Small intestine (tissue), 16 donors: ENCODE measurements at places on chromosomes 12 and 14.

- H3K4me3 ChIP-seq = no peak overlapping the region
- H3K27me3 ChIP-seq = no peaks in the 10 kb centered on the region
- H3K36me3 ChIP-seq = peaks cover 67% of the 10 kb centered on the region
- peaks cover 8% of the 10 kb centered on the region for H3K4me1 ChIP-seq
- H3K27ac ChIP-seq = no peak overlapping the region
- DNase-seq = peak; percentile 49
Measured at GRCh38 chr12:113263431-113263963, 42.2 kb downstream of the TPCN1 start.

DNA sequence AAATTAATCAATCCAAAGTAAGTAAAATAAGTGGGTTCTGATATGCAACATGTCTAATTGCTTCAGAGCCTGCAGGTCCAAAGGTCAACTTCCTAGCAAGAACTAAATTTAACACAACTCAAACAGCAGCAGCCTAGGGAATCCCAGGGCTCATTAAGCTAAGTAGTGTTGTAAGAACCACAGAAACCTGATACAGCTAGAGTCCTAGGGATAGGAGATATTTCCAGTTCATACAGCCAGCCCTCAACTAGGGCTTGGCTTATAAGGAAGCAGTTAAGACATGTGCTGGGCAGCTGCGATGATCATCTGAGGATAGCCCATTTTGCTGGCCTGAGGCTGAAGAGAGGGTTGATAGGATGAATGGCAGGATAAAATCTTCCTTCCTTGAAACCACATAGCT is at the start of gene OR4Q3:
OR4Q3 (plus strand) TSS at position 316 of the 400 bp plus-strand sequence.
- H3K4me1 ChIP-seq = no peaks in the 10 kb centered on the region
- no peaks in the 10 kb centered on the region for H3K36me3 ChIP-seq
- H3K4me3 ChIP-seq = no peak within 1 kb of the TSS
- H3K27me3 ChIP-seq = no peaks in the 10 kb centered on the region

- H3K36me3 ChIP-seq = no peaks in the 10 kb centered on the region
- DNase-seq = no peak
- no peak overlapping the region for H3K27ac ChIP-seq
Measured at GRCh38 chr12:27237790-27238771, 6.0 kb upstream of the STK38L start.

- H3K4me3 ChIP-seq = peak within 1 kb of the TSS; percentile 23
- H3K36me3 ChIP-seq = no peaks in the 10 kb centered on the region
- DNase-seq = no peak
- no peak within 1 kb of the TSS for H3K27ac ChIP-seq
Measured at GRCh38 chr12:10307630-10308029, at the start of gene KLRD1. Gene KLRD1 (plus strand): TSS chr12:10307870. CDS start chr12:10308078, 208 bp downstream.

DNA sequence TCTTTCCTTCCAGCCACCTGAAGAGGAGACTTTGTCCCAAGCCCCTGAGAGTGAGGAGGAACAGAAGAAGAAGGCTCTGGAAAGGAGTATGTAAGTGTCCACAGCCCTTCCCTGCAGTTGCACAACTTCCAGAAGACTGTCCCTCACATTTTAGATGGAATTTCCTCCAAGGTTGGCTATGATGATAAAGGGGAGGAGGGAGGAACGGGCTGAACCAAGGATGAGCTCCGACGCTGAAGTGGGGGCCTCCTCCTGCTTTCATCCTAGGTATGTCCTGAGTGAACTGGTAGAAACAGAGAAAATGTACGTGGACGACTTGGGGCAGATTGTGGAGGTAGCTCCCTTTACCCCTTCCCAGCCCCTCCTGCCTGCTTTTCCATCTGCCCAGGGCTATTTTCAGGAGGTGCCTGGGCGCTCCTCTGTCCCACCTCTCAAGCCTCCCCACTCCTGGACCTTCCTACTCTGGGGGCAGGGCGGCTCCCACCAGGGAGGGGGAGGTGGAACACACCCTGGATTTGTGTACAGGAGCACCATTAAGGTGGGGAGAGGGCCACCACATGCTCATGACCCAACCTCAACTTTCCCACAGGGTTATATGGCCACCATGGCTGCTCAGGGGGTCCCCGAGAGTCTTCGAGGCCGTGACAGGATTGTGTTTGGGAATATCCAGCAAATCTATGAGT is 2.3 kb downstream of the ARHGEF25 start:
- peaks cover 16% of the 10 kb centered on the region for H3K27me3 ChIP-seq
- peaks cover 5% of the 10 kb centered on the region for H3K4me1 ChIP-seq
- no peaks in the 10 kb centered on the region for H3K36me3 ChIP-seq
- H3K27ac ChIP-seq = no peak overlapping the region
- DNase-seq = no peak

- no peaks in the 10 kb centered on the region for H3K4me1 ChIP-seq
- H3K36me3 ChIP-seq = peaks cover 24% of the 10 kb centered on the region
- no peak overlapping the region for H3K27ac ChIP-seq
Measured at GRCh38 chr12:27672643-27673042, 23.6 kb upstream of the REP15 start.

DNA sequence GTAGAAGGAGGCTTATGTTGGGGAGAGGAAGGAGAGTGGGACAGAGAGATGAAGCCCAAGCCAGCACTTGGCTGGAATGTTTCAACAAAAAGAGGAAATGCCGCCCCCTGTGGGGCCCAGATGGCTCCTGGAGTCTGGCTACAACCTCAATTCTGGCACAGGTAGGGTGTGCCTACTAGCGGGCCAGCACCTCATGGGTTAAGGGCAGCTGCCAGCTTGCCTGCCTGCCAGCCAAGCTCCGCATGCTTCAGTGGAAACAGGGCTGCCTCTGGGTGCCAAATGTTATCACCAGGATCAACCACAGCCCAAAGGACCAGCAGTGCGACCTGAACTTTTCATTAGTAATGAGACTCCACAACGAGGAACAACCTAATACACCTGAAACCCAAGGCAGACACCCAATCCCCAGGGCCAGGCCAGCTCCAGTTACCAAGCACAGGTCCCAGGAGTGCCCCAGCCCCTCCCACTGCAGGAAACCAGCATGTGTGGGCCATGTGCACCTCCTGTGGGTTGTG is 11.3 kb downstream of the RAB15 start:
- H3K4me1 ChIP-seq = no peaks in the 10 kb centered on the region
- no peaks in the 10 kb centered on the region for H3K27me3 ChIP-seq
- DNase-seq = no peak

DNA sequence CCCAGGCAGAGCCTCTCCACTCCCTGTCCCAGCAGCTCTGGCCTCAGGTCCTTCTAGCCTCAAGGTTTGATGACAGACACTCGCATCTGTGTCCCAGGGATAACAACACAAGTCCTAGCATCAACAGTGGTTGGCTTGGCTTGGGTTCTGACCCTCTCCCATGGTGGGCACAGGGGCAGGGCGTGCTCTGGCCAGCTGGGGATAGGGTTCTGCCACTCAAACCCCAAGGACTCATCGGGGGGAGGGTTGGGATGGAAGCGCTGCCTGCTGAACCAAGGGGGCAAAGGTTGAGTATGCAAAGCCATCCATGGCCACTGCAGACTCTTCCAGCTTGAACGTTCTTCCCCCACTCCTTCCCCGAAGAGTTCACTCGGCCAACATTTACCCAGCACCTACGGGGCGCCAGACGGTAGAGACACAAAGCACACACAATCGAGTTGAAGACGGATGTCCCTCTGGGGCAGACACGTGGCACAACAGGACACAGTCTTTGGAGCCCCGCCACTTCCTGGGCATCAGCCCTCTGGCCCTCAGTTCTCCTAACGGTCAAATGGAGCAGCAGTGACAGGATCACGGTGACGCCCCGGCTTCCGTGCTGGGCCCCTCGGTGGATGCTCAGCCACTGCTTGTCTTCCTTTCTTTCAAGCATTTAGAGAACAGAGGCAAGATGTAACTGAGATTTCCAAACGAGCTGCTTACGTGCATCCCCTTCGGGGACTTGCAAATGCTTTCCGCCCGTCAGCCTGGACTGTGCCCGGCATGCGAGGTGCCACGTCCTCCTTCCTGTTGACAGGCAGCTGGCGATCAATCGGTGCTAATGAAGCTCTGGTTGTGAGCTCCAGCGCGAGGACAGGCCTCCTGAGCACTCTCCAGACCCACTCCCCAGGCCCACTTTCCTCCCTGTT is 42.6 kb downstream of the DLK1 start:
- no peak for DNase-seq
- no peaks in the 10 kb centered on the region for H3K27me3 ChIP-seq
- no peak overlapping the region for H3K27ac ChIP-seq
- H3K4me1 ChIP-seq = no peaks in the 10 kb centered on the region
- H3K36me3 ChIP-seq = no peaks in the 10 kb centered on the region

DNA sequence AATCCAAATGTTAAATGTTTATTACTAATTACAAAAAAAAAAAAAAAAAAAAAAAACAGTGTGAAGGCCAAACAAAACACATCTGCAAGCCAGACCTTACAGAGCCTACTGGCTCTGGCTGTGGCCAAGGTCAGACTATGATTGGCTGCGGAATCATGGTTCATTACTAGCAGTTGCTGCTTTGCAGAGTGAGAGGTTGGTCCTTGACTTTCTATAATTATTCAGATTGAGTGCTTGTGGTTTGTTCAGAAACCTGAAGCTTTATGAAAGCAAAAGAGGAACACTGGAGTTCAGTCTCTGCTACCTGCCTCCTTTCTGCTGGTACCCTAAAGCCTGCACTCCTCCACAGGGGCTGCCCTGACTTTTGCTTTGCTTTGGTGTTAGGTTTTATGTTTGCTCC is 550.9 kb downstream of the BCL11B start:
- no peak overlapping the region for H3K4me3 ChIP-seq
- H3K36me3 ChIP-seq = no peaks in the 10 kb centered on the region
- DNase-seq = no peak
- no peak overlapping the region for H3K27ac ChIP-seq

GRCh38 chr14:75290851-75291250 is 12.2 kb downstream of the FOS start:
- H3K36me3 ChIP-seq = no peaks in the 10 kb centered on the region
- no peak for DNase-seq
- H3K27ac ChIP-seq = no peak overlapping the region
- no peaks in the 10 kb centered on the region for H3K27me3 ChIP-seq

- no peaks in the 10 kb centered on the region for H3K4me1 ChIP-seq
- no peak overlapping the region for H3K27ac ChIP-seq
- peaks cover 21% of the 10 kb centered on the region for H3K27me3 ChIP-seq
- no peak for DNase-seq
Measured at GRCh38 chr12:94872671-94872970, 130.9 kb downstream of the NDUFA12 start.

DNA sequence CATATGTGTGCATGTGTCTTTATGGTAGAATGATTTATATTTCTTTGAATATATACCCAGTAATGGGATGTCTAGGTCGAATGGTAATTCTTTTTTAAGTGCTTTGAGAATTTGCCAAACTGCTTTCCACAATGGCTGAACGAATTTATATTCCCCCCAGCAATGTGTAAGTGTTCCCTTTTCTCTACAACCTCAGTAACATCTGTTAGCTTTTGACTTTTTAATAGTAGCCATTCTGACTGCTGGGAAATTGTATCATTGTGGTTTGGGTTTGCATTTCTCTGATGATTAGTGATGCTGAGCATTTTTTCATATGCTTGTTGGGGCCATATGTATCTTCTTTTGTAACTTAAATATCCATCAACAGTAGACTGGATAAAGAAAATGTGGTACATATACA is 9.4 kb downstream of the OR6C68 start:
- H3K36me3 ChIP-seq = no peaks in the 10 kb centered on the region
- DNase-seq = no peak
- no peak overlapping the region for H3K27ac ChIP-seq
- H3K27me3 ChIP-seq = no peaks in the 10 kb centered on the region

GRCh38 chr14:85359505-85359904 is 170.4 kb upstream of the FLRT2 start:
- DNase-seq = no peak
- H3K27ac ChIP-seq = no peak overlapping the region
- no peaks in the 10 kb centered on the region for H3K27me3 ChIP-seq
- H3K4me1 ChIP-seq = no peaks in the 10 kb centered on the region
- H3K4me3 ChIP-seq = no peak overlapping the region

- no peak overlapping the region for H3K4me3 ChIP-seq
- peaks cover 65% of the 10 kb centered on the region for H3K36me3 ChIP-seq
- H3K27ac ChIP-seq = no peak overlapping the region
- peaks cover 3% of the 10 kb centered on the region for H3K4me1 ChIP-seq
- DNase-seq = no peak
- H3K27me3 ChIP-seq = no peaks in the 10 kb centered on the region
Measured at GRCh38 chr12:50119387-50119786, 7.4 kb downstream of the COX14 start.

- H3K36me3 ChIP-seq = no peaks in the 10 kb centered on the region
- no peaks in the 10 kb centered on the region for H3K27me3 ChIP-seq
- H3K4me1 ChIP-seq = no peaks in the 10 kb centered on the region
- no peak overlapping the region for H3K27ac ChIP-seq
- H3K4me3 ChIP-seq = no peak overlapping the region
Measured at GRCh38 chr14:44149597-44149996, 357.5 kb downstream of the FSCB start.

- peaks cover 2% of the 10 kb centered on the region for H3K4me1 ChIP-seq
- no peaks in the 10 kb centered on the region for H3K27me3 ChIP-seq
- peak; percentile 39 for DNase-seq
- H3K36me3 ChIP-seq = no peaks in the 10 kb centered on the region
- H3K4me3 ChIP-seq = no peak overlapping the region
- H3K27ac ChIP-seq = no peak overlapping the region
Measured at GRCh38 chr12:93712200-93712599, 35.0 kb downstream of the CRADD start.

DNA sequence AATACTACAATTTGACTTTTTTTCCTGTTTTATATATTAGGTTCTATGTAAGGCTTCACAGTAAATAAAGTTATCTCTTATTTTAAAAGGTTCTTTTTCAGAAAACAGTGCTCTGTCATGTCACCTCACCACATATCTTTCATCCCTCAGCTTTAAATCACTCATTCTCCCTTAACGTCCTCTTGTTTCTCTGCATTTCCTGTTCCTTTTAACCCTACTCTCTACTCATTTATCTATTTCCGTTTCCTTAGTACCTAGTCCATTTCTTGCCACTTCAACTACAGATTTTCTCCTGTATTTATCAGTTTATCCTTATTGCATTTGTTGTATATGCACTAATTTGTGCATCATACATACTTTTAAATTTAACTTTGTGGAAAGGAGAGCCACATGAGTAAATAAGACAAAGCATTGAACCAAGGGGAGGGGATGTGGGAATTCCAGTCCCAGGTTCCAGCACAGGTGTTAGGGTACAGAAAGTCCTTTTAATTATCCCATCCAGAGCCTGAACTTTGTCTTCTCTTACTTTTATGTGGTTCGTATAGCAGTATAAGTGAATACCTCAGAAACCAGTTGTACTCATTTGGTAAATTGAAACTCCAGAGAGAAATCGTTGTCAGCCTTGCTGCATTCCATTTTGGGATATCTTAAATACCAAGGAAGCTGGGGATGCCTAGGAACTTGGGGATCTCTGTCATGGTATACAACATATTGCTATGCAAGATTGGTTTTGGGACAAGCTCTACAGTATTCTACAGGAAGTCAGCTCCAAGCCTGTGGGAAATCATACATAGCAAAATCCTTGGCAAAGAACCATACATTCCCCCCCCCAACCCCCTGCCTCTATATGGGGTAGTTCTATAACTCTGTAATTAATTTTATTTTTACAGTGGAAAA is 120.5 kb downstream of the DIP2B start:
- no peak overlapping the region for H3K4me3 ChIP-seq
- H3K36me3 ChIP-seq = peaks cover 1% of the 10 kb centered on the region
- H3K27me3 ChIP-seq = no peaks in the 10 kb centered on the region

GRCh38 chr12:71865166-71865713 is 25.7 kb downstream of the TBC1D15 start:
- no peaks in the 10 kb centered on the region for H3K27me3 ChIP-seq
- DNase-seq = no peak
- no peak overlapping the region for H3K4me3 ChIP-seq

- no peak overlapping the region for H3K4me3 ChIP-seq
- H3K27me3 ChIP-seq = no peaks in the 10 kb centered on the region
- DNase-seq = no peak
Measured at GRCh38 chr12:56803750-56804149, 40.6 kb downstream of the HSD17B6 start.
